Left lung (tissue), 14 donors: ENCODE measurements at places on chromosomes 1 and 21. TPM values are rescaled to one million over a fixed set of nuclear protein-coding genes. Genes with fewer than 3 reads are reported as not detected.

DNA sequence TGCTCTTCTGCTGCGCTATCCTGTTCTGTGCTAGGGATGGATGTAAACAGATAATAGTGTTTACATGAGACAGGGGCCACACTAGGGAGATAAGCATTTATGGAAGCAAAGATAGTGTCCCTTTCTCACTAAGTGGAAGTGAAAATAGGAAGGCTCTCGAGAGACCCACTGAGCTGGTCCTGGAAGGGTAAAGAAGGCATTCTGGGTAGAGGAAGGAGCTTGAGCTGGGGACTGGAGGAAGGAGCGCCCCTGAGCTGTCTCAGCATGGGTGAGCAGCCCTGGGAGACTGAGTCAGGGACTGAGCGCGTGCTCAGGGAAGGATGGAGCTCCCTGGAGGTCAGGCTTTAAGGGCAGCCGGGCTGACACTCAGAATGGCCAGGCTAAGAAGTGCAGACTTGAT, 93.3 kb downstream of the IGSF21 start:
- H3K27me3 ChIP-seq = peaks cover 16% of the 10 kb centered on the region
- DNase-seq = no peak
- H3K4me3 ChIP-seq = no peak overlapping the region
- H3K36me3 ChIP-seq = no peaks in the 10 kb centered on the region

Gene SIPA1L2
- 19.4 TPM for total RNA-seq

DNA sequence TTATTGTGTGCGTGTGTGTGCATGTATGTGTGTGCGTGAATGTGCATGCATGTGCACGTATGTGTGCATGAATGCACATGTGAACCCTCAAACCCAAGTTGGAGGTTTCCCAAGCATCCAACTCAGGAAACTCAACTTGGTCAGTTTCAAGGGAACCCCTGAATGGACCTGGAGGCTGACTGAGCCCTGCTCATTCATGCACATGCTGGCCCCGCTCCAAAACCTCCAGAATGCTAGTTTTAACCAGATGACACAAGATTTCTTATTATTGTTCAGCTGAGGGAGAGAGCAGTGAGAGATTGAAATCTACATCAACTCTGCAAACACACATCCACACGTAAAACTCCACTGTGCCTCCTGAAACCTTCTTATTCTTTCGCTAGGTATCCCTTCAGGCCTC, 104.4 kb downstream of the OMA1 start:
- no peaks in the 10 kb centered on the region for H3K27me3 ChIP-seq
- no peaks in the 10 kb centered on the region for H3K4me1 ChIP-seq
- no peaks in the 10 kb centered on the region for H3K36me3 ChIP-seq
- no peak overlapping the region for H3K4me3 ChIP-seq
- no peak for DNase-seq

GRCh38 chr1:205147191-205147835, 25.5 kb upstream of the RBBP5 start:
- DNase-seq = no peak
- H3K4me3 ChIP-seq = no peak overlapping the region
- no peak overlapping the region for H3K27ac ChIP-seq
- H3K4me1 ChIP-seq = no peaks in the 10 kb centered on the region
- peaks cover 60% of the 10 kb centered on the region for H3K36me3 ChIP-seq
- H3K27me3 ChIP-seq = no peaks in the 10 kb centered on the region

Gene DNAH14
- 14.2 TPM for total RNA-seq

- DNase-seq = peak; percentile 10
- H3K4me1 ChIP-seq = no peaks in the 10 kb centered on the region
- H3K27ac ChIP-seq = no peak overlapping the region
- H3K4me3 ChIP-seq = no peak overlapping the region
Observed at GRCh38 chr1:43319766-43320165, 17.9 kb upstream of the MPL start.

DNA sequence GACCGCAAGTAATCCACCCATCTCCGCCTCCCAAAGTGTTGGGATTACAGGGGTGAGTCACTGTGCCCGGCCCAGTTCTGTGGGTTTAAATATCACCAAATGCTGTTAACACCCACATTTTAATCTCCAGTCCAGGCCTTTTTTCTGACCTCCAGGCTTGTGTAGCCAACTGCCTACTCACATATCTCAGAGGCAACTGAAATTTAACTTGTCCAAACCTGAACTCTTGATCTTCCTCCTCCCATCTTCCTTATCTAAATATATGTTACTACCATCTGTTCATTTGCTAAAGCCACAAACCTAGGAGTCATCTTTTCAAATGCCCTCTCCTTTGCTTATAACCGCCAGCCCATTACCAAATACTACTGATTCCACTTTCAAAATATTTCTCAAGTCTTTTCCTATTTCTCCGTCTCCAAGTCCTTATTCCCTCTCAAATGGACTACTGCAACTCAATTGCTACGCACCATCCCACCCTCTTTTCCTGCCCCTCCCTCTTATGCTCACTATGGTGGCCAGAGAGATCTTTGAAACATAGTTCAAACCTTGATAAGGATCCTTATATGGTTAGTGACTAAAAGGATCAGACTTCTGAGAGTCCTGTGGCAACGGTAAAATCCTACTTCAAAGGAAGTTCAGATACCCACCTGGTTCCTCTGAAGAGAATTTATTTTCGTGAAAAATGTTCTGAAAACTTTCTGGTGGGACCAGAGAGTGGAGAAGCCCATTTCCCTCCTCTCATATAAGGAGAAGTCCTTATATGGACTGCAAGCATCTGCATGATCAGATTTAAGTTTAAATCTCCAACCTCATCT, 78.5 kb upstream of the CDC42BPA start:
- no peaks in the 10 kb centered on the region for H3K36me3 ChIP-seq
- H3K27me3 ChIP-seq = no peaks in the 10 kb centered on the region
- no peak overlapping the region for H3K27ac ChIP-seq
- H3K4me1 ChIP-seq = no peaks in the 10 kb centered on the region
- no peak for DNase-seq
- H3K4me3 ChIP-seq = no peak overlapping the region
